GM19239 (cell line): ENCODE measurements at places on chromosomes 2 and 18.

DNA sequence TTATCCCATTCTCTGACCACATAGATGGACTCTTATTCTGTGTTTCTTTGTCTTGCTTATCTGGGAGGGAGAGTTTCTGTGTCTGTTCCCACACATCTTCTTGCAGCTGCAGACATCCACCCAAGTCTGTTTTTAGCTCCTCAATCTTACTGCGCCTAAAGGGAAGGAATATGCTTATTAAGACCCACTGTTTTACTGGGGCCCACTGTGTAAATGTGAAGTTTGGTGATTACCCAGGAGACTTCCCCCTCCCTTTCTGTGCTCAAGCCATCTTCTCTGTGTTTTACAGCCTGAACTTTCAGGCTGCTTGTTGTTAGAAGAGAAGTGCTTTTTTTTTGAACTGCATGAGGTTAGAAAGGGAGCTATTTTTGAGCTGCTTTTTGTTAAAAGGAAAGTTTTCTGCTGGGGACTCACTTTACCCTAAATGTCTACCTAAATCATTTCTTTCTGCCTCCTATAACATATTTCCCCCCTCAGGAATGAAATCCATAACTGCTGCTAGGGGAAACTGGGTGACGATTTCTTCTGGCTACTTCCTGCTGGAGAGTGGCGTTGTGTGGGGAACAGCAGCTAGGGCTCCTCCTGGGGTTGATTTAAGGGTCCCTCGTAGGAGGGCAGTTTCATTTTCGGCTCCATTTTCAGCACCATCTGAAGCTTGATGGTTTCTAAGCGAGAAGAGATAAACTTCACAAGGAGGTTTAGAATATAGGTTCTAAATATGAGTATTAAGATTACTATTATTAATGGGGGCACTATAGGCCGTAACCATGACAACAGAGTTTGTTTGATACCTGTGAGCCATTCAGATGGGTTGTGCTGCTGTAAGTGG is 39.5 kb upstream of the GMCL1 start:
- DNase-seq = no peak

DNA sequence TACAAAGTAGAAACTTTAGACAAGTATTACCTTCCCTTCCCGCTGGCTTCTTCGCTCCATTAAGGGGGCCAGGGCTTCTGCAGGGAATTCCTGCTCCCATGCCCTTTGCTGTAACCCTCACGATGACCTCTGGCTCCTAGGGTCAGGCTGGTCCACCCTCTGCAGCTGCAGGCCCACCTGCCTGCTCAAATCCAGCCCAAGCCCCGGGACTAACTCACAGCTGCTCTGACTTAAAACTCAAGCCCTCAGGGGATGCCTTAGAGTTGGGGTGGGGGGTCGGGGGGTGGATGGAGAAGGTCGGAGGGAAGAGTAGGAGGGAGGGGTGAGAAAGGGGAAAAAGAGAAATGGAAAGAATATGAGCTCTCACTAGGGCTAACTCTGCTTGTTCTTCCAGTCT is 4.9 kb downstream of the IGFBP5 start:
- no peak for DNase-seq

GRCh38 chr2:174593574-174594203 is 3.9 kb downstream of the WIPF1 start:
- DNase-seq = peak; percentile 47

DNA sequence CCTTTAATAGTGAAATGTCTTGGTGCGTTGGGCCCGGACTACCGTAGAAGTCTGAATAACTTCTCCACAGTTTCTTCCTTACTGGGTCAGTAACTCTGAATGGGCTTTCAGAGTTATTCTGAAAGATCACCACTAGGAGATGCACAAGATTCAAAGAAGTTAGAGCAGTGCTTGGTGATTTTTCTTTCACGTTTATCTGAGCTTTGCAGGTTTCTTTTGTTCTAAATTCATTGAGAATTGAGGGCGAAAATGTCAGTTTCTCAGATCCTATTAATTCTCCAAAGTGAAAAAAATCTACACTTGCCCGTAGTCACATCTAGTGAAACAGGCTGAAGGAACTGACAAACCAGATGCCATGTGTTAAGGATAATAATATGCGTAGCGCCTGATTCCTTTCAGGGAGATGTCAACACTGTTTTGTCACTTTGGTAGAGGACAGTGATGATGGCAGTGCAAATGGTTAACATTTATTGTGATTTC is 70.1 kb downstream of the QPCT start:
- peak; percentile 40 for DNase-seq

DNA sequence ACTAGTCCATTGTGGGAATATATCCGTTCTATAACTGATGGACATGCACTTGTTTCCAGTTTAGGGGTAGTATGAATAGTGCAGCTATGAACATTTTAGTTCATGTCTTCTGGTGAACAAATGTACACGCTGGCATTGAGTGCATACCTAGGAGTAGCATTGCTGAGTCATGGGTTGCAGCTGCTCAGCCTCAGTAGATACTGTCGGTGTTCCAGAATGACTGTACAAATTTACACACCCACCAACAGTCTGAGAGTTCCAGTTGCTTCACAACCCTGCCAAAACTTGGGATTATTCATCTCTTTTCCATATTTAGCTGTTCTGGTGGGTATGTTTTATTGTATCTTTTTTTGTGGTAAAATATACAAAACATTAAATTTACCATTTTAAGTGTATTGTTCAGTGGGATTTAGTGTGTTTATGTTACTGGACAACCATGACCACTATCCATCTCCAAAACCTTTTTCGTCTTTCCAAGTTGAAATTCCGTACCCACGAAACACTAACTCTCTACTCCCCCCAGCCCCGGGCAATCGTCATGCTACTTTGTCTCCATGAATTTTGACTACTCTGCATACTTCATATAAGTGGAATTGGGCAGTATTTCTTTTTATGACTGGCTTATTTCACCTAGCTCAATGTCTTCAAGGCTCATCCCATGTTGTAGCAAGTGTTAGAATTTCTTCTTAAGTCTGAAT is 281.0 kb downstream of the PRKCE start:
- no peak for DNase-seq

DNA sequence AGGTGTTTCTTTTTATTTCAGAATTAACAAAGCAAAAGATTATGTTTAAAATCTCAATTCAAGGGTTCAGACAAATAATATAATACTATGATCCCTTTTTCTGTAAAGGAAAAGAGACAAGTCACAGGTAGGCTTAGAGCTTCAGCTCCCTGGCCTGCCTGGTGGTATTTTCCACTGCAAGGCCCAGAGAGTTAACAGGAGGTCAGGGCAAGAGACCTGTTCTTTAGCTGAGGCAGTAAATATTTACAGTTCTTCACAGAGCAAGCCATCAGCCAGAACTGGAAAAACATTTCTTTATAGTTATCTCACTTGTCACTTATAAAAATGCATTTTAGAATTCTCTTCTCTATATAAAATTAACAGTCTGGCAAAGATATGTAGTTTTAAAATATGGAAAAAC is 70.1 kb downstream of the EPG5 start:
- no peak for DNase-seq

- no peak for DNase-seq
These were observed 16.6 kb downstream of the TSPYL6 start for GRCh38 chr2:54239427-54239826.

DNA sequence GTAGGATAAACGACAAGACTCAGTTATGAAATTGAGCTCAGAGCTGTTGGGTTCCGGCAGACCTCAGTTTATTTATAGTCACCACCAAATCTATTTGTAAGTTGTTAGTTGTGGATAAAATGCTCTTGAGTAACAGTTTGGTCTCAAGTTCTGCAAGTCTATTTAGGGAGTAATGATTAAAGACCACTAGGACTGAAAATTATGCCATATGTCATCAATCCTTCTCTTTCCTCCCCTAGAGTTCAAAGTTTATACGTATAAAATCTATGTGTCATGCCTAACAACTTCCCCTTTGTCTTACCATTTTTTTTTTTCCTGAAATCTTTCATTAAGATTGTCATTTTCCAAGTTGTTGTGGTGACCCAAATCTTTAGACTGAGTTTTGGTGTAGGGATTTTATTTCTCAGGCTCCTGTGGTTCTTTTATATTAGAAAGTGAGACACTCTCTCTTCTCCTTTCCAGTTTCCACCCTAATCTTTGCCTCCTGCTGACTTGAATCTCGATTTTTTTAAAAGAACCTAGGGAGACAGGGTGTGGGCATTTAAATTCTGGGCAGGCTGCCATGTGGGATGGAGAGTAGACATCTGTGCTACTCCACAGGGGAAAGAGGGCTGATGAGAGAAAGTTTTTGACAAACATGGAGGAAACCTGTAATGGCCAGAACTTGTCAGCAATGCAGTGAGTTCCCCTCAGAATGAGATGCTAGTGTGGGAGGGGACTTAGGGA is 51.0 kb downstream of the LAMA3 start:
- DNase-seq = no peak

- DNase-seq = no peak
These were observed 112.1 kb downstream of the GLI2 start for GRCh38 chr2:120847700-120848321.

DNA sequence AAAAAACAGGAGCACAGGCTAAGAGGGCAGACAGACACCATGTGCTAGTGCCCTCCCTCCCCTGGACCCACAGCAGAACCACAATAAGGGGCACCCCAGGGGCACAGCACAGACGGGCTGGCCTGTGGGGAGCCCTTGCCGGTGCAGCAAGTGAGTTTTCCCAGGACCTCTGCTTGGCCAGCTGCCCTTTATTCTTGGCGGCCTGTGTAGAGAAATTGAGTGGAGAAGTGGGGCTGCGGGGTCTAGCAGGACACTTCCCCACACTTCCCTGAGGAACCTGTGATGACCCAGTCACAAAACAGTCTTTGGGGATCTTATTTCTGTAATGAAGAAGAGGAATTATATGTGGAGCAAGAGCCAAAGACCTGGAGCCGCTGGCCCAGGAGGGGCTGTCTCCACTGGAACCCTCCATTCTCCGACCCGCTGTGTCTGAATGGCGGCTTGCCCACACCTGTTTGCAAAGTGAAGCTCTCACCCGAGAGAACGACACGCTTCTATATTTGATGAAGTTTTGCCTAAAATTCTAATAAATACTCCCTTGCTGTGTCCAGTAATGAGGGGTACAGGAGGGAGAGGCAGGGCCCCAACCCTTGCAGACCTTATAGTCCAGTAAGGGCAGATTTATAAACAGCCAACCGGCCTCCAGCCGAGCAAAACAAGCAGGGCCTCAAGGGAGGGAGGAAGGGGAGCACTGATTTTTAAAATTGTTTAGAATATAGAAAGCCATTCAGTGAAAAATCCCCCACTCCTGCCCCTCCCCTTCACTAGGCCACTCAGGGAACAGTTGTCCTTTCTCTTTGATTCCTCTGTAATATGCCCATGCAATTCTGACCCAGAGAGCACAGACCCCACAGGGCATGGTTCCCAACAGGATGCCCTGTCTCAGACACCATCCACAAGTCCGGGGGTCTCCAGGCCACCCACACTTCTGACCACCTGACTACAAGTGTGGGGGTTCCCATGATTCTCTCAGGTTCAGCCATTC is 44.7 kb upstream of the SNED1 start:
- no peak for DNase-seq

GRCh38 chr2:84217456-84217855 is 241.6 kb downstream of the SUCLG1 start:
- DNase-seq = no peak

DNA sequence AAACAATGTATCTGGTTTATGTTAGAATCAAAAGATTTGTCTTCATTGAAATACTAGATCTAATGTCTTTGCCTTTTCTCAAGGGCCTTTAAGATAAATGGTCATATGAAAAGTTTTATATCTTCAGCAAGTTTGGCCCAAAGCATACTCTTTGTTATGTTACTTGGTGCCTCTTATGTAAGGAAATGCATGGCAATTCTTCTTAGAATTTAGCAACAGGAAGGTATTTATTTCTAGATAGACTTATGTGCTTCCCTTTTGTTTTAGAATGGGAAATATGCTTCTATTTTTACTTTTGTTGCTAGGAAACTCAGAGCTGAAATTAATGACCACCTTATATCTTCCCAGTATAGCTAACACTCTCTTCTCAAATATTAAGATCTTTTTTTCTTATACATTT is 117.4 kb upstream of the DLX2 start:
- DNase-seq = no peak

GRCh38 chr2:233818639-233819621 is 35.4 kb downstream of the HJURP start:
- no peak for DNase-seq

GRCh38 chr2:236394571-236394970 is 130.4 kb upstream of the ASB18 start:
- DNase-seq = no peak

GRCh38 chr2:226831266-226831665 is 4.6 kb upstream of the RHBDD1 start:
- DNase-seq = no peak
